ENCODE measurements at places on chromosomes 13 and 19. TPM values are rescaled to one million over a fixed set of nuclear protein-coding genes. Genes with fewer than 3 reads are reported as not detected.

GRIN3B gene
- total RNA-seq: 0.09 TPM

SYNE4 gene
- 1.6 TPM for total RNA-seq

VMAC gene
- total RNA-seq: 2.3 TPM

STARD13 gene
- total RNA-seq: 0.57 TPM

ANGPTL4 gene
- 7.9 TPM for total RNA-seq

B3GNT8 gene
- 0.41 TPM for total RNA-seq

C13orf46 gene
- total RNA-seq: 1.6 TPM

PSG7 gene
- total RNA-seq: not detected

CYP2A6 gene
- total RNA-seq: not detected

LPAR6 gene
- total RNA-seq: 7.9 TPM
